NCI-H2081 (cell line): ENCODE measurements at places on chromosomes 5 and 9.

DNA sequence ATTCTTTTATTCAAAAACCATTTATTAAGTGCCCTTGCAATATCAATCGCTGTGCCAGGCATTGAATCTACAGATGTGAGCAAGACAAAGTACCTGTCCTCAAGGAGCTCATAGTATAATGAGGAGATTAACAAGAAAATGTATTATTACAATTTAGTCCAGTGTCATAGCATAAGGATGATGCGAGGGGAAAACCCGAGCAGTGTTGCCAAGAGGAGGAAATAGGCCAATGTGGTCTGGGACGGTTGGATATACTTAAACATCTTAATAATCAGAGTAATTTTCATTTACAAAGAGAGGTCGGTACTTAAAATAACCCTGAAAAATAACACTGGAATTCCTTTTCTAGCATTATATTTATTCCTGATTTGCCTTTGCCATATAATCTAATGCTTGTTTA, 18.5 kb downstream of the CD274 start:
- no peak for DNase-seq

DNA sequence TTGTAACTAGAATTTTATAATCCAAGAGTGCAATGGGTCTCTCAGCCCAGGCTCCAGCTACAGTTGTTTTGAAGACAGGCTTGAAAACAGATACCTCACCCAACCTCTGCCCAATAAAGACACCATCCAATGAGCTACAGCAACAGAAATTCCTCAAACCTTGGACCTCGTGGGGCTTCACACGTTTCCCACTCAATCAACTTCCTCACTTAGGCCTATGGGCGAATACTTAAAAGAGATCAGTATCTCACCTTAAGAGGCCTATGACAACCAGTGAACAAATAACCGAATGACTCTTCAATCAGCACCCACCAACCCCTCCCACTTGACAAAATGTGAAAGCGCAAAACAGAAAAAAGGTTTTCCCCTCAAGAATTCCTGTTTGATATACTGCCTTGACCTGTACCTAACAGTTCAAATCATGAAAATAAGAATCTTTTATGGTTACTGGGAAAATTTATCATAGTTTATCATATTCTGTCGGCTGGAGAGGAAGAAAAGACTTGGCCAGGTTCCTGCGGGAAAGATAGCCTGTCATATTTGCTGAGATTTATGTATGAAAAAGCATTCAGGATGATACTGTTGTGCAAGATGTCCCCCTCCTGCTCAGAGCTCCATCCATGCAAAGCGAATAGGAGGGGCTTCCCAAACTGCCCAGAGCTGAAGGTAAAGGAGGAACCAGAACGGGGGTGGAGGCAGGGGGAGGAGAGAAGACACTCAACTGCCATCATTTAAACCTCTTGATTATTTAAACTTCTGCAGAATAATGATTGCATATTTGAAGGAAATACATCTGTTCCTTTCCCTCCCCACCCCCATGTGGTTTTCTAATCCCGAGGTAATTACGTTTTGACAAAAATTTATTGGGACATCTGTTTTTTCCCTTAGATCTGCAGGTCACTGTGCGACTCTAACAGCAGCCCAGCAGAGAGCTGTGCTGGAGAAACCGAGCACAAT, 256.3 kb downstream of the NFIB start:
- no peak for DNase-seq

- no peak for DNase-seq
Observed at GRCh38 chr9:125271081-125271480, 9.5 kb downstream of the GAPVD1 start.

- no peak for DNase-seq
Observed at GRCh38 chr5:64807520-64807919, 38.8 kb downstream of the CWC27 start.

DNA sequence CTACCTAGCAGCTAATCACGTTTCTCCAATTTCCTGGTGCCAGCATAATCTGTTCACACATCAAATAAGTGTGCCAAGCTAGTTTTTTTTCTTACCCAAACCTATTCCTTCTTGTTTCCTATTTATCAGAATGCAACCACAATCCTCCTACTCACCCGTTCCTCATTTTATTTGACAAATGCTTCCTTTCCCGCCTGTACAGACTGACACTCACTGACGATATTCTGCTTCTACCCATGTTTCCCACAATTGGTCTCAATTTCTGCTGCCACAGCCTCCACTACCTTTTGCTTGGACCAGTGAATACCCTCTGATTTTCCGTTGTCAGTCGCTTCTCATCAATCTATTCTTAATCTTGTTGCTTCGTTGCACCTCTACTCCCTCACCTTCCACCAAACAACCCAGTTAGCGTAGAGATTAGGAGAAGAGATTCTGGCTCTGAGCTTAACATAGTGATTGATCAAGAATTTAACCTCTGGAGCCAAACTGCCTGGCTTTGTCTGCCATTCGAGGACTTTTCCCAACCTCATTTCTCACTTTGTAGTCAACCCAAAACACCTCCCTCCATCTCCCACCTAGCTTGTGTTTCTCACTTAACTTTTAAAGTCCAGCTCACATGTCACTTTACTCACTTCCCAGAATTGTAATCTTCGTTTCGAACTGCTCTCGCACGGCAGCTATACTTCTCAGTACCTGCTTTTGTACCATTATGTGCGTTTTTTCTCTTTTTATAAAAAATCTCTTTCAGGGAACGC, 729 bp upstream of the TMEM38B start:
- DNase-seq = no peak

GRCh38 chr9:101418518-101419430, 16.8 kb downstream of the ALDOB start:
- no peak for DNase-seq

- DNase-seq = no peak
Observed at GRCh38 chr9:37944671-37945481, 40.9 kb upstream of the SLC25A51 start.

DNA sequence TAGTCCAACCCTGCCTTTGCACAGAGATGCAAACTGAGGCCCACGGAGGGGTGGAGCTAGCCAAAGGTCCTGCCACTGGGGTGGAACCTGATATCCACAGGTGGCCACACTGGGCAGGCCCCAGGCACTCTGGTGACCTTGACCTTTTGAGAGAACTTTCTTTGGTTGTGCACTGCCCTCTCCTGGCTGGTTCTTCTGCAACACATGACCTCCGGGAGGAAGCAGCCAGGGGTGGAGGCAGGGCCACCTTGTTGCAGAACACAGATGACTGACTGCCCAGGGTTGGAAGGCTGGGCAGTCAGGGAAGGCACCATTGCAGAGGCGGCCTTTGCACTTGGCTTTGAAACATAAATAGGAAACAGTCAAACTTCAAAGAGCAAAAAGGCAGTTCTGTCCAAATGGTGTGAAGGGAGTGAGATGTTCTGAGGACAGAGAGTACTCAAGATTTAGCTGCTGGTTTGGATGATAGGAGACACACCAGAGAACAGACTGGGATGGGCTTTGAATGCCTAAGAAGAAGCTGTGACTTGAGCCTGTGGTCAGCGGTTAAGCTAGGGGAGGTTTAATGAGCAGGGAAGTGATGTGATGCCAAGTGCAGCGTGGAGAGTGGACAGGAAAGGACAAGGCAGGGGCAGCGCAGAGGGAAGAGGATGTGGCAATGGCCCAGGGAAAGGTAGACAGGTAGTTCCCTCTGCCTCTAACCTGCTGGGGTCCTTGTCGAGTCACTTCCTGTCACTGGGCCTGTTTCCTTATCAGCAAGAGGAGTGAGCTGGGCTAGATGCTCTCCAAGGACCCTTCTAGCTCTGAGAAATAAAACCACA, 6.8 kb upstream of the TCOF1 start:
- DNase-seq = no peak

DNA sequence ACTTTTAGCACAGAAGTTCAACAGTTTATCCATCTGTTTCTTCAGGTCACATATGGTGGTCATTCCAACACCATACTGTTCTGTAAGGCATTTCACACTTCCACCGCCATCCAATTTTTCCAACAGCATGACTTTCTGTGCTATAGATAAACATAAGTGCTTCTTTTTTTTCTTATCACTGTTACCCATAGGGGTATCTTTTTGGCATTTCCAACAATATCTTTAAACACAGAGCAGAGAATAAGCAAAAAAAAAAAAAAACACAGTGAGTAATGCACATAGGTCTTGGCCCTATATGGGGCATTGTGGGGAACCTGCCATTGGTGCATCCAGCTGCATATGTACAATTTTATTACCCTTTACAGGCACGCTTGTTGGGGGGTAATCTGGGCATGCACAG, 12.2 kb upstream of the ZNF367 start:
- DNase-seq = no peak

DNA sequence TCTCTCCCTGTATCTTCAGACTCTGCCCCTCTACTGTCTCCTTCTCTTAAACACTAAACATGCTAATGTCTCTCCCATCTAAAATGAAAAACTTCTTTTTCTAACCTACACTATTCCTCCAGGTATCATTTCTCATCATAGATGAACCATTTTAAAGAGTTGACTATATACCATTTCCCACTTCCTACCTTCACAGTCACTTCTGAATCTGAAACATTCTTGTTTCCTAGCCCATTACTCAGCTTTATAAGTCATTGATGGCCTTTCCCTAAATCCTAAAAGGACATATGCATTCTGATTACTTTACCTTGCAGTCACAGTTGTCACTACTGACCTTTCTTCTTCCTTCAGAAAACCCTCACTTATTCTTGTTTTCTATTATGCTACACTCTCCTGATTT, 118.2 kb downstream of the SSBP2 start:
- no peak for DNase-seq

GRCh38 chr9:98367371-98367900, 112.0 kb upstream of the TBC1D2 start:
- DNase-seq = no peak

- peak; percentile 45 for DNase-seq
Observed at GRCh38 chr9:131423171-131423581, 29.3 kb downstream of the PRRC2B start.

DNA sequence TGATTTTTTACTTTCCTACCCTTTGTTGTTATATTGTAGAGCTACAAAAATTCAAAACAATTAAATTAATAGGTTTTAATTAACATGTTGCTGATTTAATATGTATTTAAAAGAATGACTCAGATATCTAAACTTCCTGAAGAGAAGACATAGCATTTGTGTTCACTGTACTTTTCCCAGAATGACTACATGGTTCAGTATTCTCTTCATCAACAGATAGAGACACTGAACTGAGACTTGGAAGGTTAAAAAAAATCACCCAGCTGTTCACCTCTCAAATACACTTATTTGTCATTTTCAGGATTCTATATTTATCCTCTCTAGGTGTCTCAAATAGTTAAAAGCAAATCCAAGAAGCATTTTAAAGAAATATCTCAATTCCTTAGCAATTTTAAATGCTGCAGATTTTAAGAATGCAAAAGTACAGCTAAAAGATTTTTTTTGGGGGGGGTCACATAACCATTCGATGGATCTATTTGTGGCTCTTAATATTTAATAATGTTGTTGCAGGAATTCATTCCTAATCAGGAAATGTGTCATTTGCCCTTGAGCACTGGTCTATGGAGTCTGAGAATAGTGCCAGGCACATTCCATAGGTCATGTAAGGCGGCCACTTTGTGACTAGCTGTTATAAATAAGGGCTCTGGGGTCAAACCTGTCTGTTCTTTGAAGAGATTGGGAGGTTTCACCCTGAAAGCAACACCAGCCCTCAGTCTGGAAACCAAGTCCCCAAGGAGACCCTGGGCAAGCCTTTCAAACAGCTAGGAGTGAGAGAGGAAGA, 463.1 kb downstream of the NR2F1-AS1 start:
- no peak for DNase-seq

DNA sequence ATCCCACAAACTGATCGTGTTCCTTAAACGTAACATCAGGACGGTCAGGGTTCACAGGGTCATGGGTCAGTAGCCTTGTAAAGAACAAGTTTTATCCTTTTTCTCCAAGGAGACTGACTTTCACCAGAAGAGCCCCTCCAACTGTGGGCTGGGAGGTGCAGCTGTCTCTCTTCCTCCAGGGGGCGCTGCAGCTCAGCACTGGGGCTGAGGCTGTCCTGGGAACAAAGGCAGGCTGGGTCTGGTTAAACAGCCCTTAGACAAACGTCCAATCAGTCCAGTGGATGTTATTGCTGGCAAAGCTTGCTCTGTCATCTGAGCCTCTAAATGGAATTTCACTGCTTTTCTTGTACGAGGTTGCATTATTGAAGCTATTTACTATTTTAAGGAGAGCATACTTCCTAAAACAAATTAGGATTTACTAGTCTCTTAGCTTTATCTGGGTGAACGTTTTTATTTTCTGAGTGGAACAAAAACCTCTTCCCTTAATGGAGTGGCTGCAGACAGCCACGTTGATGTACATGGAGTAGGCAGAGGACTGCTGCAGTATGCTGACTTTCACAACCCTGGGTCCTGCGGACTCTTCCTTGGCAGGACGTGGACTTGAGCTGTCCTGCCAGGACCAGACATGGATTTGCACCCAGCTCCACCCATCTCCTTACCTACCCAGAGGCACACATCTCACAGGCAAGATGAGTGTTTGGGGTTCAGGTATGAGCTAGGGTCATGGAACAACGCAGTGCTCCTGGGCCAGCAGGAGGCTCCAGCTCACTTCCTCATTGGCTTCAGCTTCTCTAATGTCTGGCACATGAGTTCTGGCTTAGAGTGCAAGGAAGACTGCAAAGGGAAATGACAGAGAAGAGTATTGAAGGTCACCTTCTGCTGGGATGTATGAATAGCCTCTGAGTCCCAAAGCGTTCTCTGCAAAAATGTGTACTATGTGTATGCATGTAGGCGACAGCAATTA, 7.8 kb downstream of the EXOSC2 start:
- peak; percentile 84 for DNase-seq

- no peak for DNase-seq
Observed at GRCh38 chr5:15650266-15650665, 150.3 kb downstream of the FBXL7 start.

- DNase-seq = no peak
Observed at GRCh38 chr5:160837211-160837610, 14.8 kb downstream of the ATP10B start.

DNA sequence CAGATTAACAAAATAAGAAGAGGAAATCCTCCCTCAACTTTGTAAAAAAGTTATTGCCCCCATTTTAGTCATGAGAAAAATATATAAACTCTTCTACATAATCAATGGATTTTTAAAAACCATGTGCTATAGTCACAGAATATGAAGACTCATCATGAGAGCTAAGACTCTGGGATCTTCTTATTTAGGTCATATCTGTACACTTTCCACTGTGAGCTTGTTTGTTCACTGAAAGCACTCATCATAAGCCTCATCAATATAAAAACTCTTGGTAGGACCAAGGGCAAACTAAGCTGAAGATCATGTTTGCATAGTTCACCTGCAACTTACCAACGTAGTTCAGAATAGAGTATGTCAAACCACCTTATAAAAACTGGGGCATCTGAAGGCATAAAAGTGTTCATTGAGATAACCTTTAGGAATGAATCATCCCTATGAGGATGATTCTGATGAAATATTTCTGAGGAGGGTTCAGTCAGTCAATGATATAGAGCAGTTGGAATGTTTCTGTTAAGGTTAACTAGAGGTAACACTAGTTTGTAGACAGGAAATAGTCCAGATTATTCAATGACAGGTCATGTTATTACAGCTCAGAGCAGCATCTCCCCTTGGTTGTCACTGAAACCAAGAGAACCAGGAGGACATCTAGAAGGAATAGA, 289.9 kb upstream of the SMC2 start:
- DNase-seq = no peak

GRCh38 chr5:114312658-114313057, 49.2 kb upstream of the KCNN2 start:
- DNase-seq = no peak

GRCh38 chr5:14143546-14143840, 351 bp downstream of the TRIO start:
- DNase-seq = no peak
